ENCODE measurements at places on chromosomes 3 and 15. TPM values are rescaled to one million over a fixed set of nuclear protein-coding genes. Genes with fewer than 3 reads are reported as not detected.

The SLC22A13 gene
- 1.1 TPM for total RNA-seq

The TJP1 gene
- not detected for total RNA-seq

The TM4SF4 gene
- not detected for total RNA-seq

The SLC9C1 gene
- 0.28 TPM for total RNA-seq

The RETNLB gene
- not detected for total RNA-seq

The EPHB3 gene
- not detected for total RNA-seq

Measured in activated CD8-positive, alpha-beta memory T cell treated with anti-CD3 and anti-CD28 coated beads, Interleukin-2, amount 10 ng/mL, durations not matched to agents 7 days and 5 days (primary cell).